Stimulated activated CD4-positive, alpha-beta T cell treated with anti-CD3 and anti-CD28 coated beads, Interleukin-12 subunit alpha, Interleukin-12 subunit beta, amount 100 ng/mL, for 24 hours (primary cell): ENCODE measurements at places on chromosomes 6 and 20.

GRCh38 chr20:22807045-22807444 lies 222.7 kb upstream of the FOXA2 start:
- DNase-seq = no peak

- no peak for DNase-seq
Observed at GRCh38 chr6:135002229-135002844, 52.3 kb downstream of the HBS1L start.

DNA sequence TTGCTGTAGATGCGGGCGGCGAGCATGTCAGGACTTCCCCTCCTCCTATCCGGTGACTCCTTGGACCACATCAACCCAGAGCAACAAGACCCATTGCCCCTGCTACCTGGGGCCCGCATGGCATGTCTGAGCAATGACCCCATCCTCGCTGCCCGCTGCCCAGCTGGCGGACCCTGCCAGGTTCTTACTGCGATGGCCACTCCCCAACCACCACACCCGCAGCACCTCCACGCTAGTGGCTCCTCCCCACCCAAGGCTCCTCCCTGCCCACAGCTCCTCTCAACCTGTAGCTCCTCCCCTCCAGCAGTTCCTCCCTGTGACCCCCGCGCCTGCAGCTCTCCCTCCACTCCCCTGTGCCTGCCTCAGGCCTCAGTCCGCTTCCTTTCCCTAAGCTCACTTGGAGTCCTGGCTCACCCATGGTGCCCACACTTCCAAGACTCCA lies 17.6 kb upstream of the SERPINB9 start:
- no peak for DNase-seq

DNA sequence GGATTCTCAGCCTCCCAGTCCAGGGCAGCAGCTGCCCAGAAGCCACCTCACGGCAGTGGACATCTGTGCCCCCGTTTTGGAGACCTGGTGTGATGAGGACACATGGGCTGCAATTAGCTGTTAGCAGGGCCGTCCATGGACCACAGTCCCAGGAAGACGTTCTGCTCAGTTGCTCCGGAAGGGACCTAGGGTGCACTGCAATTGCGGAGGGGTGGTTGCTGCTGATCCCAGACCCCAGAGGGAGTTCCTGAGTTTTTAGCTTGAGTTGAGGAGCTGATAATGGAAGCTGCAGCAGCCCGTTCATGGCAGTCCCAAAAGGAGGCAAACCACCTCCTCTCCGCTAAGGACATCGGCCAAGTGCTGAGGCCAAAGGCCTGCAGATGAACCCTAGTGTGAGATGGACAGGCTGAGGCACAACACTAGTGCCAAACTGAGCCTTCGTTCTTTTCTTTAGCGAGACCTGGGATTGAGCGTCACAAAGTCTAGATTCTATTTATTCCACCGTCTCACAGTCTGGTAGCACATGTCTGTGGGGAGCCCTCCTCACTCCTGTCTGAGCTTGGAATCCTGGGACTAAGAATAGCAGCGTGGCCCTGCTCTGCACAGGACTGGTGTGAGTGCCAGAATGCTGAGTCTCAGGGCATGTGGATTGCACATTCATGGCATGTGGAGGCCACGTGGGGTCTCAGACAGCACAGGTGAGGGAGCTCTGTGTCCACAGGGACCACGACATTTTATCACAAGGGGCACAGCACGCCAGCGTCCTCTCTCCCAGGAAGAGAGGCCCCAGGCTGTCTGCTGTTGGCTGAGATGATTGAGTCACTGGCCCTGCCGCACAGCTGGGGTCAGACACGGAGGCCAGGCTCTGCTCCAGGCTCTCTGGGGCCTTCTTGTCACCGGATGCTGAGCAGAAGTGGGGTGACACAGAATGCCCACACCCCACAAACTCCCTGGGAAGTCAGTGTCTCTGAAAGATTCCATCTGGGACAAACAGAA lies 113.4 kb downstream of the PSMB1 start:
- DNase-seq = no peak

- no peak for DNase-seq
Observed at GRCh38 chr6:5061152-5061551, 24.0 kb upstream of the PPP1R3G start.
